Breast epithelium (tissue), 4 donors: ENCODE measurements at places on chromosomes 13 and 19.

GRCh38 chr19:44857837-44858236 is 11.7 kb downstream of the NECTIN2 start:
- DNase-seq, result no peak
- no peaks in the 10 kb centered on the region for H3K27me3 ChIP-seq
- no peak overlapping the region for H3K27ac ChIP-seq
- H3K4me3 ChIP-seq, result no peak overlapping the region

DNA sequence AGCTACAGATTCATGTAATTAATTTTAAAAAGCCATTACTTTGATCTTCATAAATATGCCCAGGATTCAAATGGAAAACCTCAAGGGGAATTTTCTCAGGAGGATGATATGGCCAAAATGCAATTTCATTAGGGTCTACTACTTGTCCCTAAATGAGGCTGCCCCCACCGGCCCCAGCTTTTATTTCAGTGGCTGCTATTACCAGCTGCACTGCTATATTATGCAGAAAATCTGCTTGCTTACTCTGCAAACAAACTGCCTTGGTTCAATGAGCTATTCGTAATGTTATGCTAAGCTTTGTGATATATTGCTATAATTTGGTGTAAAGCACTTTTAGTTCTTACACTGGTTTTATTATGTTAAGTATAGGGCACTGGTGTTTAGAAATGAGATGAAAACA is 137.3 kb upstream of the TMTC4 start:
- no peak for DNase-seq
- no peak overlapping the region for H3K27ac ChIP-seq
- H3K4me3 ChIP-seq, result no peak overlapping the region
- H3K27me3 ChIP-seq, result no peaks in the 10 kb centered on the region
- no peaks in the 10 kb centered on the region for H3K36me3 ChIP-seq

GRCh38 chr19:17765069-17765618 is 13.9 kb downstream of the FCHO1 start:
- H3K27me3 ChIP-seq, result no peaks in the 10 kb centered on the region
- no peaks in the 10 kb centered on the region for H3K4me1 ChIP-seq
- H3K36me3 ChIP-seq, result no peaks in the 10 kb centered on the region
- H3K4me3 ChIP-seq, result no peak overlapping the region
- DNase-seq, result no peak
- no peak overlapping the region for H3K27ac ChIP-seq

DNA sequence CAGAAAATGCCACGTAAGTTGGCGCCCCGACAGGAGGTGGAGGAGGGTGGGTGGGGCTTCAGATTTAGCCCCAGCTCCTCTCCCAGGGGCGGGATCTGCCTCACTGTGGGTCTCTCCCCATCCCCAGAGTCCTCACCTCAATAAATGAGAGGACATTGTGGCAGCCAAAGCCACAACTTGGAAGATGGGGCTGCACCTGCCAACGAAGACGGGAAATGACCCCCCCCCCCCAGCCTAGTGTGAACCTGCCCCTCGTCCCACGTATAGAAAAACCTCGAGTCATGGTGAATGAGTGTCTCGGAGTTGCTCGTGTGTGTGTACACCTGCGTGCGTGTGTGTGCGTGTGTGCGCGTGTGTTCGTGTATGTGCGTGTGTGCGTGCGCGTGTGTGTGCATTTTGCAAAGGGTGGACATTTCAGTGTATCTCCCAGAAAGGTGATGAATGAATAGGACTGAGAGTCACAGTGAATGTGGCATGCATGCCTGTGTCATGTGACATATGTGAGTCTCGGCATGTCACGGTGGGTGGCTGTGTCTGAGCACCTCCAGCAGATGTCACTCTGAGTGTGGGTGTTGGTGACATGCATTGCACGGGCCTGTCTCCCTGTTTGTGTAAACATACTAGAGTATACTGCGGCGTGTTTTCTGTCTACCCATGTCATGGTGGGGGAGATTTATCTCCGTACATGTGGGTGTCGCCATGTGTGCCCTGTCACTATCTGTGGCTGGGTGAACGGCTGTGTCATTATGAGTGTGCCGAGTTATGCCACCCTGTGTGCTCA is 1.5 kb upstream of the TRAPPC5 start:
- H3K27ac ChIP-seq, result no peak overlapping the region
- H3K4me1 ChIP-seq, result no peaks in the 10 kb centered on the region
- H3K4me3 ChIP-seq, result no peak overlapping the region
- no peak for DNase-seq

GRCh38 chr13:24065176-24065575 is 95.3 kb upstream of the SPATA13 start:
- H3K4me1 ChIP-seq, result no peaks in the 10 kb centered on the region
- H3K36me3 ChIP-seq, result no peaks in the 10 kb centered on the region
- H3K4me3 ChIP-seq, result no peak overlapping the region

DNA sequence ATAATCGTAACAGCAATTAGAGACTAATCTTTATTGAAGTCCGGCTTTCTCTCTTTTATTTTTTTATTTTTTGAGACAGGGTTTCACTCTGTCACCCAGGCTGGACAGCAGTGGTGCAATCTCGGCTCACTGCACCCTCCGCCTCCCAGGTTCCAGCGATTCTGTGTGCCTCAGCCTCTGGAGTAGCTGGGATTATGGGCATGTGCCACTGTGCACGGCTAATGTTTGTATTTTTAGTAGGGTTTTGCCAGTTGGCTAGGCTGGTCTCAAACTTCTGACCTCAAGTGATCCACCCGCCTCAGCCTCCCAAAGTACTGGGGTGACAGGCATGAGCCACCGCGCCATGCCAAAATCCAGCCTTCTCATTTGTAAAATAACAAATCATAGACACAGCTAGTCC is 3.7 kb downstream of the APOC2 start:
- H3K36me3 ChIP-seq, result no peaks in the 10 kb centered on the region
- no peak overlapping the region for H3K27ac ChIP-seq
- H3K4me3 ChIP-seq, result no peak overlapping the region
- DNase-seq, result no peak
- H3K27me3 ChIP-seq, result no peaks in the 10 kb centered on the region
- H3K4me1 ChIP-seq, result no peaks in the 10 kb centered on the region

DNA sequence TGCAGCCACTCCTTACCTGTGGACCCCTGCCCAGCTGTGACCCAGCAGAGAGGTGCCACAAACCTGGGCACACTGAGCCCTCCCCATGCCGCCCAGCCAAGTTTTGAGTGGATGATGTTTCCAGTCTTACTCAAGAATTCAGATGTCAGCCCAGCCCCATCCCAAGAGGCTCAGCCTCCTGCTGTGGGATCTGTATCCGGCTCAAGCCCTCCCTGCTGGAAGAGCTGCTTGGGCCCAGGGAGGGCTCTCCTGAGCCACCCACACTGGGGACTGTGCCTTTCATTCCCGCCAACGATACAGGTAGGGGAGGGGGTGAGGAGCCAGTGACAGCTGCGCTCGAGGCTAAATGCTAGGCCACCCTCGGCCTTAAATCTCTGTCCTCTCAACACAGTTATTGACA is 5.9 kb upstream of the SLC7A9 start:
- no peak for DNase-seq
- H3K27me3 ChIP-seq, result no peaks in the 10 kb centered on the region
- H3K36me3 ChIP-seq, result no peaks in the 10 kb centered on the region
- H3K4me3 ChIP-seq, result no peak overlapping the region

DNA sequence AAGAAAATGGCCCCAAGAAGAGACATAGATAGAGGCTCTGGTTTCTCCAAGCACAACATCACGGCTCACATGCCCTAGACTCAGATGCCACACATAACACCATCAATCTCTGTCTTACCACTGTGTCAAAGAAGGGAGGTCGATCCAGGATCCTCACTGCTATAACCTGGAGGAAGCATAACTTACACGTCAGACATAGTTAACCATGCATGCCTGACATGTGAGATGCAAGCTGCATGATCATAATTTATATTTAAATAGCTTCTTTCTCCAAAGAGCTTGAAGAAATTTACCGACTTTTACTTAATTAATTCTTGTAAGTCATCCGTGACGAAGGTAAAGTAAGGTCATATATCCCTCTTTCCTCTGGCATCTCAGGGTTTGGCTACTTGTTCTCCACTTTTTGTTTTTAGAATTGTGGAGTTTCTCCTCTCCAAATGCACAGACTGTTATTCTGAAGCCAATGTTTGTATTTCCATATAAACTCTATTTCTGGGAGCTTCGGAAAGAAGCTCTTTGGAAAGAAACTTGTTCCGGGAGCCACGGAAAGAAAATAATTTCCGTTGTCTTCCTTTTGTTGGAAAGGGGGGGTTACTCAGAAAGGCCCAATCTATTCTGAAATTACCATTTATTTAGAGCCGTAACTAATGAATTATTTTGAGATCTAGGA is 205.6 kb downstream of the LHFPL6 start:
- H3K4me1 ChIP-seq, result no peaks in the 10 kb centered on the region
- no peak for DNase-seq

DNA sequence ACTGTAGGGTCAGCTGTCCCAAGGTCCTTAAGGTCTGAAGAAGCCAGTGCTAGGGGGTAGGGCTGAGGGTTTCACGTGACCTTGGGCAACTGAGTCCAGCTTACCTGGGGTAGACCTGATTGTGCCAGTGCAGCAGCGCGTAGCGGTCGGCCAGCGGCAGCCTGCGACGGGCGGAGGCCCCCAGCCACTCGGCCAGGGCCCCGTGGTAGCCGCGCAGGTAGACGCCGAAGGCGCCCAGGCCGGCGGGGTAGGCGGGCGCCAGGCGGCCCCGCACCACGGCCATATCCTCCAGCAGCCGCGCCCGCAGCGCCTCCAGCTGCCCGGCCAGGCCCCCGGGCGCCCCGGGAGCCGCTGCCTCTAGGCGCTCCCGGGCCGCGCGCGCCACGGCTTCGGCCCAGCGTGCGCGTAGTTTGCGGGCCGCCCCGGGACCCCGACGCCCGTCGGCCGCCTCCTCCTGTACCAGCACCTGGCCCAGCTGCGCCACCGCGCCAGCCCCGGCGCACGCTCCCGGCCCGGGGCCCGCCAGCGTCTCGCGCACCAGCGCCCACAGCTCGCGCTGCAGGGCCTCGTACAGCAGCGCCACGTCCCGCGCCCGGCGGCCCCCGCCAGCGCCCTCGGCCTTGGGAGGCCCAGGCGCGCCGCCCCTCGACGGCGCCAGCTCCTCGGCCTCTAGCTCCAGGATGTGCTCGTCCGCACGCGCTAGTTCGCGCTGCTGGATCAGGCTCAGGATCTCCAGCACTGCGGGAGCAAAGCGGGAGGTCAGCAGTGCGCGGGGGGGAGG is 10.9 kb downstream of the EXOC3L2 start:
- H3K4me3 ChIP-seq, result peak overlapping the region; percentile 15
- peaks cover 3% of the 10 kb centered on the region for H3K27me3 ChIP-seq
- DNase-seq, result no peak
- H3K36me3 ChIP-seq, result no peaks in the 10 kb centered on the region

- H3K36me3 ChIP-seq, result no peaks in the 10 kb centered on the region
- no peak overlapping the region for H3K27ac ChIP-seq
- H3K27me3 ChIP-seq, result no peaks in the 10 kb centered on the region
- H3K4me1 ChIP-seq, result no peaks in the 10 kb centered on the region
These were observed 120.2 kb downstream of the DNAJC15 start for GRCh38 chr13:43143591-43143990.

DNA sequence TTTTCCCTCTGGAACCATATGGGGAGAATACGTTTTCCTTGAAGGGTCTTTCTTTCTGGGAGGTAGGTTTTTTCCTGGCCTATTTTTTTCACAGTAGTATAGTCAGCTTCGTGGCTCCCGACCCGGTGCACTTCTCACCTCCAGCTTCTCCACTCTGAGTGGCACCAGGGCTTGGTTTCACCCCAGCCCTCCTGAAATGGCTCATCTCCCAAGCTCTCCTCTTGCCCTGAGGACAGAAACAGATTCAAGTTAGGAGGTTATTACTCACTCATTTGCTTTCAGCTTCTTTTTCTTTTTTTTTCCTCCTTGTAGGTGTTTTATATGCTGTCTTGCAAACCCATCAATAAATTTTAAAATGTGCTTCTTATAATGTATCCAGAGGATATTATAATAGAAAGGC is 199.3 kb downstream of the RFC3 start:
- H3K27ac ChIP-seq, result no peak overlapping the region
- H3K27me3 ChIP-seq, result no peaks in the 10 kb centered on the region
- no peaks in the 10 kb centered on the region for H3K36me3 ChIP-seq
- no peak for DNase-seq
- no peaks in the 10 kb centered on the region for H3K4me1 ChIP-seq
- H3K4me3 ChIP-seq, result no peak overlapping the region

DNA sequence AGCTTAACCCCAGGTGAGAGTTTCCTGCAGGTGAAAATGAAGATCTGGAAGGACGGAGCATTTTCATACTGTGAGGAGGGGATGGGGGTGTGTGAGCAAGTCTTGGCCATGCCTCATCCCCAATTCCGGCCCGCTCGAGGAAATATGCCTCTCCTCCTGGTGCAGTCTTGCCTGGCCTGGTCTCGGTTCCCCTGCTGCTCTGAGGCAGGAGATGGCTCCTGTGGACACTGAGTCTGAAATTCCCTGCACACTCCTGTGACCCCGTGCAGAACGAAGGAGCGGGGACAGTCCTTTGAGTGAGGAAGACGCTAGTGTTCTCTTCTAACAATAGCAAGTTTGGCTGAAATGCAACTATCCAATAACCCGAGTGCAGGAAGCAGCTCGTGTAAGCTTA is 329 bp upstream of the ZNF439 start:
- no peak for DNase-seq
- no peaks in the 10 kb centered on the region for H3K36me3 ChIP-seq

GRCh38 chr13:21012841-21013681 is 48.3 kb downstream of the LATS2 start:
- H3K36me3 ChIP-seq, result no peaks in the 10 kb centered on the region
- DNase-seq, result no peak
- H3K4me3 ChIP-seq, result no peak overlapping the region
- H3K4me1 ChIP-seq, result no peaks in the 10 kb centered on the region
- no peak overlapping the region for H3K27ac ChIP-seq
- H3K27me3 ChIP-seq, result no peaks in the 10 kb centered on the region

DNA sequence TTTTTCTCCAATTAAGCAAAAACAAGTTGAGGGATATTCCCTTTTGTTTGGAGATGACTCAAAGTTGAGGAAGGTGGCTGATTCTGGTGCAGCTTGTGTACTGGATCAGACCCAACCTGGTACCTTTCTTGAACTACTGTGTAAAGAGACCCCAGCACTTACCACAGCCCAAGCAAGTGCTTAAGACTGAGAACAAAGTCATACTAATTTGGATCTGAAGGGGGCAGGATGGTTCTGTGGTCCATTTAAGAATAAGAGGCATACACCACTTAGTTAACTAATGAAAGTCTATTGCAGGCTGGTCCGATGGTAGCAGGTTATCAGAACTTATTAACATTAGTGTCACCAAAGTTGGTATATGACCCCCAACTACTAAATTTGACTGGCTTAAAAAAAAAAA is 6.3 kb downstream of the THSD1 start:
- no peak for DNase-seq
- no peak overlapping the region for H3K27ac ChIP-seq
- H3K4me1 ChIP-seq, result no peaks in the 10 kb centered on the region
- no peaks in the 10 kb centered on the region for H3K36me3 ChIP-seq
